ENCODE measurements at places on chromosomes 4 and X.

GRCh38 chrX:95823796-95824195, 860.8 kb upstream of the DIAPH2 start:
- no peak for DNase-seq

DNA sequence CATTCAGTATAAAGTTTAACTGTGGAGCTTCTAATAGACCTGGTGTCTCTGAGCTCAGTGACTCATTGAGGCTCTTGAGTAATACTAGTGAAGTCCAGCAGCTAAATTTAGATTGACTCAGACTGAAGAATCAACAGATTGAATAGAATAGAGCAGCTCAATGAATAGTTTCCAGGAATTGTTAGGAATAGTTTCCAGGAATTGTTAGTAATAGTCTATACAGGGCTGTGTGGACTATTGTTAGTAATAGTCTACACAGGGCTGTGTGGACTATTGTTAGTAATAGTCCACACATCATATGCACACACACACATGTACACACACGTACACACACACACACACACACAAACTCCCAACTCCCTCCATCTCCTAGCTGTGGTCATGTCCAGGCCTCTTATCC, 3.0 kb downstream of the GIMD1 start:
- no peak for DNase-seq

- DNase-seq: no peak
Measured at GRCh38 chr4:173752610-173753230, 222.7 kb upstream of the HAND2 start.

DNA sequence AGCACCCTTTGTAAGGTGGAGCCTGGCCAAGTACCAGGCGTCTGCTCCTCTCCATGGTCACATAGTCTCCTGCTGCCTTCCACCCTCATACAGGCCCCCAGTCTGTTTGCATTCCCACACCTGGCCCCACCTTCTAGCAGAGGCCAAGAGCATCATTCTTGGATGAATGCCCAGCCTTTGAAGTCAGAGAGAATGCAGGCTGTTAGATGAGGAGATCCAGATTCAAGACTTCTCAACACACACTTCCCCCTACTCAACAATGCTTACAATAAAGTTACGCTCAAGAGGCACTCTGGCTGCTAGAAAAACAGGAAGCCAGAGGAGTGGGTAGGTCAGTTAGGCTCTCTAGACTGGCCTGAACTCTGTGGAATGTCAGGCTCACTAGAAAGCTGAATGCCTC, 43.3 kb downstream of the SHROOM4 start:
- DNase-seq: no peak

DNA sequence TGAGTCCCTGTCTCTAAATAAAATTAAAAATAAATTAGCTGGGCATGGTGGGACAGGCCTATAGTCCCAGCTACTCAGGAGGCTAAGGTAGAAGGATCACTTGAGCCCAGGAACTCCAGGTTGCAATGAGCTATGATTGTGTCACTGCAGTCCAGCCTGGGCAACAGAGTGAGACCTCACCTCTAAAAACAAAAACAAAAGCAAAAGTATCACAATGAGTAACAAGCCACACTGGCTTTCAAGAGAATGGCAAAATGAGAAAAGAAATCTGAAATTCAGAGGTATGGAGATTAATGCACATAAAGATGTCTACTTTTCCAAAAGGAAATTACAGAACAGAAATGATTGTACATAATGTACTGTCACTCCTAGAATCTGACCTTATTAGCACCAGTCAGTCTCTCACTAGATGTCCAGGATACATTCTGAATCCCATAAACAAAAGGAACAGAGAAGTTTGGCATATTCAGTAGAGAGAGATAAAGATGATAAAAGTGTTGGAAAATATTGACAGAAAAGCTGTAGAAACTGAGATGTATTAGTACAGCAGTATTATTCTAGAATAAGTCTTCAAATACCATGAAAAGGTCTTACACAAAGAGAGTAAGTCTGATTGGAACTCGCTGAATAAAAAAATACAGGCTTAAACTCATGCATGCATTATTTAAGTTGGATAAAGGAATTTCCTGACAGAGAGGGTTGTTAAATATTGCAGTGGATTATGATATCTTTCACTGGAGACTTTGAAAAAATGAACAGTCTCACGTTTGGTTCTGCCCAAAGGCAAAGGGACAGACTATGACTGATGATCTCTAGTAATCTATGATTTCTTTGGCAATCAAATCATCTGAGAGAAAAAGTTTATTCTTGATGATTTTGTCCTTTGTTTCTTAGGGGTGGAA, 102.5 kb downstream of the SH3RF1 start:
- no peak for DNase-seq

DNA sequence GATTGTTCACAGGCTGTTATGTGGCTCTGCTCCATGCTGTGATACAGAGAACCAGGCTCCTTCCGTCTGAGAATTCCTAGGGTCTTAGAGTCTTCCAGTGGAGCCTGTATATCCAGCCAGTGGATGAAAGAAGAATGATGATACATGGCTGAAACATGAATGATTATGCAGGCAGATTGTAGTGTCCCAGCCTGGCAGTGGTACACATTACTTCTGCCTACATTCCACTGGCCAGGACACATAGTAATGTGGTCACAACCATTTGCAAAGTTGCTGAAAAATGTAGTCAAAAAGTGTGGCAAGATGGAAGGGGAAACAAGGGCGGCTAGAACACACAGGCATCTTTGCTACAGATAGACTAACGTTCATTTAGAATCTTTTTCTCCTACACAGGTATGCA, 4.5 kb upstream of the GBA3 start:
- DNase-seq: no peak

- DNase-seq: no peak
Measured at GRCh38 chrX:32280489-32280888, 930.9 kb downstream of the DMD start.

DNA sequence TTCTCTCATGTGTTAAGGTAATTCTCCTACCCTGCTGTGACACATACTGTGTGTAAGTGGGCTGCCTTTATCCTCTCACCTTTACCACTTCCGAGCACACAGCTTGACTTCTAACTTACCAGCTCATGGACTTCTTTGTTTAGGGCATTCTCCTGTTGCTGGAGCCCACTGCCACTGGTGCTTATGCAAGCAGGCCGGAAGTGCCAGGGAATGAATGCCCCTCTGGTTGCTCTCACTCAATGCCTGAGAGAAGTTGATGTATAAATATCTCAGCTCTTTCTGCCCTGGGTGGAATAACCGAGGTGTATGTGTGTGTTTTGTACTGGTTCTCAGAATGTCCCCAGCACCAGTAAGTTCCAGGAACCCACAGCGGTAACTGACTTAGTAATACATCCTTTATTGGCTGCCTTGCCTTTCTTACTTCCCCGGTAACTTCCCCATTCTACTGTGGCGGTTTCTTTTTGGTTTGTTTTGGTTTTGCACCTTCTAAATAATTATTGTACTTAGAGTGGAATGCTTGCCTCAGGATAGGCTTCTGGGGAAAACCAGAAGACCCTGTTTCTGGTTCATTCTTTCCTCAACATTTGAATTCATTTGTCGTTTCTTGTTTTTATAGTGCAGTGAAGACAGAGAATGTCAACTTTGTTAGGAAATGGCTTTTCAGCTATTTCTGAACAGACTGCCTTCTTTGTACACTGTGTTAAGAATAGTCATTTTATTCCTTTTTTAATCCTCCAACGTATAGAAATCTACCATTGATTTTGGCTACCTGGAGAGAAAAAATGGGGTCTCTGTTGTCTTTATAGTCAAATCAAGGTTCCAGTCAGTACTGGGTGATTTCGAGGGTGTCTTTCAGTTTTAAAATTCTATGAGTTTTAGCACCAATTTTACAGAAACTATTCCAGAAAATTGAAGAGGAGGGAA, 45.4 kb downstream of the CXorf58 start:
- peak; percentile 6 for DNase-seq

GRCh38 chrX:1170243-1170642, 42.2 kb downstream of the CRLF2 start:
- DNase-seq: no peak

DNA sequence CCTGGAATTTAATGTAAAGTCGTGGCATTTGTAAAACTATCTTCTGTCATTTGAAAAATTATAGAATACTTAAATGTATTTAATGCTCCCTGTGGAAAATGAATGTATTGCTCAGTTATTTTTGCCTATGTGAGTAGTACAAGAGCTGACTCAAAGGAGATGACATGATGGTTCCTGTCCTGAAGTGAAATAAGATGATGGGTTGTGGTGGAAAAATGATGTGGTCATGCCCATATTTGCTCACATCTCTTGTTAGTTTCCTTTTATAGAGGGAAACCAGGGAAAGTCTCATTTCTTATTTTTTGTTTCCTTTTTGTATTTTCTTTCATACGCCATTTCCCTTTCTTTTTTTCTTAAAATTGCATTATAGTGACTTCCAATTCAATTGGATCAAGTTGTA, 23.7 kb downstream of the PLS3 start:
- no peak for DNase-seq

GRCh38 chr4:158500054-158500453, 21.6 kb upstream of the RXFP1 start:
- no peak for DNase-seq

GRCh38 chr4:134219043-134219442, 17.5 kb upstream of the PABPC4L start:
- no peak for DNase-seq

DNA sequence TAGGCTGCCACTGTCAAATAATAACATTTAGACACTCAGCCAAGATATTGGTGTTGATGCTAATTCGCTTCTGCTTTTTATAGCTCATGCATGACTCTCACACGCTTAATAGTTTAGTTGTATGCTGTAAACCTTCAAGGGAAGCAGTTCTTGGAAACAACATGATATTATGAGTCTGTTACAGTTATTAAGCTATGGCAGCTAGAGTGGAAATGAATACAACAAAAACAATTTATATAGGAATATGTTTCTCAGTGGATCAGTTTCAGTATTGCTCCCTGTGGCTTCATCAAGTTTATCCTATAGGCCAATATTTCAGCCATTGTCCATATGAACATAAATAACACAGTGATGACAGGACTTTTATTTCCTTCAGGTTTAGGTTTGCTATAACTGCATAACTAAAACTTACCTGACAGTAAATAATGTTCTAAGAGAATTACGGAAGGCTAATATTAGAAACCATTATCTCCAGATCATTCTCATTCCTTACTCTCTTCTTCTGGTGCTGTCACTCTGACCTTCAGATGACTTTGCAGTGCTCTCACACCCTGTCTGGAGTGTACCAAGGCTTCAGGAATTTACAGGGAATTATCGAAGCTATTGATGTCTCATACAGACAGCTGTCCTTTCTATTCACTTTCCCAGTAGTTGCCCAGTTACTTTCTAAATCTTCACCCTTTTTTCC, 555.0 kb downstream of the ANKRD50 start:
- no peak for DNase-seq

DNA sequence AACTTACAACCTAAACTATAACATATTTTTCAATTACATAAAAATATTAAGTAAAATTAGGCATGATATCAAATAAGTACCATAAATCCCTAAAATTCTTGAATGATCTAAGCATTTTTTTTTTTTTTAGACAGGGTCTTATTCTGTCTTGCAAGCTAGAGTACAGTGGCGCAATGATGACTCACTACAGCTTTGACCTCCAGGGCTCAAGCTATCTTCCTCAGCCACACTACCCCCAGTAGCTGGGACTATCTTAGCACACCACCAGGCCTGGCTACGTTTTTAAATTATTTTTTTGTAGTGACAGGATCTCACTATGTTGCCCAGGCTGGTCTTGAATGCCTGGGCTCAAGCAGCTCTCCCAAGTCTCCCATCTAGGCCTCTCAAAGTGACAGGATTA, 1042.3 kb downstream of the FSTL5 start:
- no peak for DNase-seq

DNA sequence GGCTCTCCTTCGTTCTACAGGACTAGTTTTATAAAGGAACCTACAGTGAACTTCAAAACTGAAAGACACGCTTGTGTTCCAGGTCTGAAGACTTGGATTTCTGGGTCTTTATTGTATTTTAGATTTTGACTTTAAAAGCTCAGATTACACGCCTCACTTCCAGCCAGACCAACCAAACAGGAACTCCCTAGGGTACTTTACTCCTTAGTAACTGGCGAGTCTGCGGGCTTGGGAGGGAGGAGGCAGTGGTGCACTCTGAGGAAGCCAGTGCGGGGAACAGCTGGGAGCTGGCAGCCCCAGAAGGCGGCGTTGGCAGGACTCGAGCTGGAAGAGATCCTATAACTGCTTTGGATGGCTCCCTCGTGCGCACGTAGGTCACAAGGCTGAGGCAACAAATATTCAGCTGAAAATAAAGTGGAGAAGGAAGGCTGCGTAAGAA, 391 bp upstream of the PHKA1 start:
- DNase-seq: no peak

Data from activated T-cell treated with anti-CD3 and anti-CD28 coated beads for 24 hours (primary cell).